Stimulated activated effector memory CD8-positive, alpha-beta T cell treated with anti-CD3 and anti-CD28 coated beads, Interleukin-12 subunit alpha, Interleukin-12 subunit beta, amount 100 ng/mL, for 72 hours (primary cell): ENCODE measurements at places on chromosomes 7 and 10.
A peak's percentile ranks its signal among the peaks of the same experiment; 100 is the strongest.

- DNase-seq = no peak
Measured at GRCh38 chr10:18350340-18350739, 210.1 kb downstream of the CACNB2 start.

DNA sequence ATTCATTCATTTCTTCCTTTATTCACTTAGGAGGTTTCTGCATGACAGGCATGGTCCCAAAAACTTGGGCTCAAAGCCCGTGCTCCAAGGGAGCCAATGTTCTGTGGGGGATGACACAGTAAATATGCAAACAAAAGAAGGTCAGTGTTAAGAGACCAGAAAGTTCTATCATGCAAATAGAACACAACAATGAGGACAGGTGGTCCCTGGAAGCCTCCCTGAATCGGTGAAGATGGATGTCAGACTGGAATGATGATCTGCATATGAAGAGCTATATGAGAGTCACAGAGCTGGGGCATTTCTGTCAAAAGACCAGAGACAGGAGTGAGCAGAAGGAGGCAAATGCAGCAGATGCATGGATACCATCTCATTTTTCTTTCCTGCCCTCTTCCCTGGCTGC, 129.0 kb downstream of the ABCA13 start:
- no peak for DNase-seq

GRCh38 chr7:154438571-154439367, 386.6 kb downstream of the DPP6 start:
- DNase-seq = no peak

DNA sequence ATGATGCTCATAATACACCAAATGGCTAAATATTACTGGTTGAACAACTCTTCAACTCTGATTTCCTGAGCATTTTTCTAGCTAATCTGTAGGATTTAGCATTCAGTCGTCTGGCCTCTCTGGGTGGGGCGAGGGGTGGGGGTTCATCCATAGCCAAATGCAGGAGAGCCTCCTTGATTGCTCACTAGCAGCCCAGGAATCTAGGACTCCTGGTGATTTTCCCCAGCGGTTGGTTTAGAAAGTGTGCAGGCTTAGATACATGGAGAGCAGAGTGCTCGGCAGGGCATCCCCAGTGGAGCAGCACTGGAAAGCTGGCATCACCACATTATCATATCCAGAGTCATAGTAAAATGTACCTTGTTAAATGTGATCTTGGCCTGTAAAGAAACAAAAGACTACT, 136.1 kb downstream of the DYNC1I1 start:
- DNase-seq = no peak

DNA sequence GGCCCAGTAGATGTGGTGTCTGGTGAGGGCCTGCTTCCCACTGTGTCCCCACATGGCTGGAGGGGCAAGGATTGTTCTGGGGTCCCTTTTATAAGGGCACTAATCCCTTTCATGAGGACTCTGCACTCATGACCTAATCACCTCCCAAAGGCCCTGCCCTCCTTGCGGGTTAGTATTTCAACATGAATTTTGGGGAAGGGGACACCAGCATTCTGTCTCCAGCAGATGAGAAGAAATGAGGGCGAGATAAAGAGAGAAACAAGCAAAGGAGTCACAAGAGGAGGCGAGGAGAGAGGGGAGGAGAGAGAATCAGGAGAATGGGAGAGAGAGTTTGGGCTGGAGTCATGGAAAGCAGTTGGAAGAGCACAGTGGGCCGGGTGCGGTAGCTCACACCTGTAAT, 83.7 kb downstream of the C10orf105 start:
- DNase-seq = no peak

GRCh38 chr7:1843921-1844335, 173.9 kb downstream of the ELFN1 start:
- DNase-seq = no peak

GRCh38 chr7:113087071-113087998, 708 bp upstream of the GPR85 start:
- no peak for DNase-seq

DNA sequence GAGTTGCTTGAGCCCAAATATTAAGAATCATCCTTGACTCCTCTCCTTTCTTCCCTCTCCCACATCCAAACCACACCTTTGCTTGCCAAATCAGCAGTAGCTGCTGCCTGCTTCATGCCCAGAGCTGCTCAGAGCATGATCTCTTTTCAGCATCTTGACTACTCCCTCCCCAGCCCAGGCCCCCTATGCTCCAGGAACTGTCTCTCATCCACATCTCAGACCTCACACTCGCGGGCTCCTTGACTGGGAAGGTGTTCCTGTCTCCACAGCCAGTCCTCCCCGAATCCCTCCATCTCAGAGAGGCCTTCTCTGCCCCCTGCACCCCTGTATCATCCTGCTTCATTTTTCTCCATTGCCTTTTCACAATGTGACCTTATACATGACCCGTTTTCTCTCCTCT, 157.0 kb downstream of the DNAJB6 start:
- DNase-seq = no peak

GRCh38 chr10:33345236-33345635, 10.8 kb upstream of the NRP1 start:
- DNase-seq = no peak

DNA sequence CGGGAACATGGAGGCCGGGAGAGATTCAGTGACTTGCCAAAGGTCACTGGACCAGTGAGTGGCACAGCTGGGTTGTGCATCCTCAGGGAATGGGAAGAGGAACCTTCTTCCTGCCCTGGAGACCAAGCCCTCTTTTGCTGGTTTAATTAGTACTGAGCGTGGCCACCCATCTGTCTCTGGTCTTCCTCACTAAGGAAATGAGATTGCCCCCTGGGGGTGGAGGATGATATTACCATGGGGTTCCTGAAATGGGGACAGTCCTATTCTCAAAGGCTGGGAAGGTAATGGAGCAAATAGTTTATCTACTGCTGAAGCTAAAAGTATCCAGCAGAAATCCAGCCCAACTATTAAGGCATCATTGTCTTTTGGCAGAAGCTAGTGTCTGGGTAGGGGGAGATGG, 98.6 kb upstream of the FGFR2 start:
- DNase-seq = no peak

DNA sequence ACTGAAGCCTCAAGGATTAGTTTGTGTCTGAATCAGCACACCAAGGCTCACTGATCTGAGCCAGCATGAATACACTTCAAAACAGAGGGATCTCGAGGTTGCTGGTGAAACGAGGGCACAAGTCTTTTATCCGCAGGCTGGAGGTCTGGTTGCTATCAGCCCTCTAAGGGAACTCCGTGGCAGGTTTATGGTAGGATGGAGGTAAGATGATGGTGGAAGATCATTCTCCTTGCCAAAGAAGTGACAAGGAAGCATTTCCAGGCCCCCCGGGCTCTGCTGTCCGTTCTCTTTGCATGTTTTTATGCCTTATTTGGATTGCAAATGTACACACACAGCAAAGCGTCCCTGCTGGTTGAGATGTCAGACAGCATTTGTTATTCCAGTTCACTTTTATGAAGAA, 268.3 kb downstream of the ARHGAP12 start:
- DNase-seq = no peak

DNA sequence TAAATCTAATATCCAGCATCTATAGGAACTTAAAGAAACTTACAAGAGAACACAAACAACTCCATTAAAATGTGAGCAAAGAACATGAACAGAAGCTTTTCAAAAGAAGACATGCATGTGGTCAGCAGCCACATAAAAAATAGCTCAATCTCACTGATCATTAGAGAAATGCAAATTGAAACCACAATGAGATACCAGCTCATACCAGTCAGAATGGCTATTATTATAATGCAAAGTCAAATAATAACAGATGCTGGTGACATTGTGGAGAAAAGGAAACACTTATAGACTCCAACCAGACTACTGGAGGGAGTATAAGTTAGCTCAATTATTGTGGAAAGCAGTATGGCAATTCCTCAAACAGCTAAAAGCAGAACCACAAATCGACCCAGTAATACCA, 1314.5 kb downstream of the XPNPEP1 start:
- no peak for DNase-seq

DNA sequence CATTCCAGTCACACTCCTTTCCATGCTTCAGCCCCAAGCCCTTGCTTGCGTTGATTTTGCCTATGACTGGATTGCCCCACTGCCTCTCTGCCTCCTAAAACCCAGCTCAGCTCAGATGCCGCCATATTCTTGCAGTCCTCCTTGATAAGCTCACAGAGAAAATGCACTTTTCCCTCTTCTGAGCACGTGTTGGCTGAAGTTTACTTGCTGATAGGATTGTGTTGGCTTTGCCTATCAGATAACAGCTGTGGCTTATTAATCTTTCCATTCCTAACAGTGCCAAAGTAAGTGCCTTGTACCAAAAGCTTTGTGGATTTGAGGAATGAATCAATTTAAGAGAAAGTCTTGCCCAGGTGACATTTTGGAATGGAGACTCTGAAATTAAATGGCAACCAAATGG, 249.2 kb downstream of the PHTF2 start:
- no peak for DNase-seq

- no peak for DNase-seq
Measured at GRCh38 chr10:24114556-24114955, 94.4 kb upstream of the KIAA1217 start.

DNA sequence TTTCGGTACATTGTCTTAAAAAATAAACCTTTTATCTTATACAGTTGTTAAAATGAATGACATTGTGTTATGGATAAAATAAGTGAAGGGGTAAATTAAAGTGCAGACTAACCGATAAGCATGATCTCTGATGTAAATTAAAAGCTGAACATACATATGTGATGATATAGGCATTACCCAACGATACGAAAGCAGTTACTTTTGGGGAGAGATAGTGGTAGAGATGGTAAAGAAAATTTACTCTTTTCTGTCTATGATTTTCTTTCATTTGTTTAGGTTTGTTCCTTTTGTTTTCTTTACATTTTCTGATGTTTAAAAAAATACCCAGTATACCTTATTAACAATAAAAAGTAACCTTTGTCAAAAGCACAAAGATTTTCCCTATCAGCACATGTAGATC, 6.4 kb downstream of the C1GALT1 start:
- DNase-seq = no peak

- DNase-seq = no peak
Measured at GRCh38 chr7:14754631-14755030, 147.9 kb downstream of the DGKB start.

- no peak for DNase-seq
Measured at GRCh38 chr7:52463341-52463740, 572.1 kb upstream of the POM121L12 start.

- DNase-seq = no peak
Measured at GRCh38 chr7:235576-236395, 43.4 kb downstream of the FAM20C start.

DNA sequence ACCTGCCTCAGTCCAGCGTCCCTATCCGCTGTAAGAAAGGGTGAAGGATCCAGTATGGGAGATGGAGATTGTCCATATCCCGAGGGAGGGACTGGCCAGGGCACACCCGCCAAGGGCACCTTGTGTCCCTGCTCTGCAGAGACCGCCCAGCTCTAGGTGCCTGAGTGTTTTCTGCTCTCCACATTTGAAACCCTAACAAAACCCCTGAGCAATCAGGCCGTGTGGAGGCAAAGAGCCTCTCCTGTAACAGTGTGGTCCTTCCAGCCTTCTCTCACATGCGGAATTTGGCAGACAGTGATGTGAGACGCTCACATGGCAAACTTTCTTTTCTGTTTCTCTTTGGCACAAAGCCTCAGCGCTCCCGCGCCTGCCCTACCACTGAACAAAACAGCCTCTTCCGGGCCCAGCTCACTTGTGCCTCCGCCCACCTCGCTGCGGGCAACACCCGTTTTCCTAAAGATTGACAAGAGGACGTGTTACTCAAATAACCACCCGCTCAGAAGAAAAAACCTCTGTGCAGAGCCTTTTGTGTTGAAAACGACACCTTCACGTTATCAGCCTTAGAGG, 514.8 kb downstream of the DNAJB6 start:
- DNase-seq = peak; percentile 13

- DNase-seq = no peak
Measured at GRCh38 chr10:72206511-72207229, 9.1 kb upstream of the ANAPC16 start.

GRCh38 chr7:146131701-146132100, 15.1 kb downstream of the CNTNAP2 start:
- DNase-seq = no peak

DNA sequence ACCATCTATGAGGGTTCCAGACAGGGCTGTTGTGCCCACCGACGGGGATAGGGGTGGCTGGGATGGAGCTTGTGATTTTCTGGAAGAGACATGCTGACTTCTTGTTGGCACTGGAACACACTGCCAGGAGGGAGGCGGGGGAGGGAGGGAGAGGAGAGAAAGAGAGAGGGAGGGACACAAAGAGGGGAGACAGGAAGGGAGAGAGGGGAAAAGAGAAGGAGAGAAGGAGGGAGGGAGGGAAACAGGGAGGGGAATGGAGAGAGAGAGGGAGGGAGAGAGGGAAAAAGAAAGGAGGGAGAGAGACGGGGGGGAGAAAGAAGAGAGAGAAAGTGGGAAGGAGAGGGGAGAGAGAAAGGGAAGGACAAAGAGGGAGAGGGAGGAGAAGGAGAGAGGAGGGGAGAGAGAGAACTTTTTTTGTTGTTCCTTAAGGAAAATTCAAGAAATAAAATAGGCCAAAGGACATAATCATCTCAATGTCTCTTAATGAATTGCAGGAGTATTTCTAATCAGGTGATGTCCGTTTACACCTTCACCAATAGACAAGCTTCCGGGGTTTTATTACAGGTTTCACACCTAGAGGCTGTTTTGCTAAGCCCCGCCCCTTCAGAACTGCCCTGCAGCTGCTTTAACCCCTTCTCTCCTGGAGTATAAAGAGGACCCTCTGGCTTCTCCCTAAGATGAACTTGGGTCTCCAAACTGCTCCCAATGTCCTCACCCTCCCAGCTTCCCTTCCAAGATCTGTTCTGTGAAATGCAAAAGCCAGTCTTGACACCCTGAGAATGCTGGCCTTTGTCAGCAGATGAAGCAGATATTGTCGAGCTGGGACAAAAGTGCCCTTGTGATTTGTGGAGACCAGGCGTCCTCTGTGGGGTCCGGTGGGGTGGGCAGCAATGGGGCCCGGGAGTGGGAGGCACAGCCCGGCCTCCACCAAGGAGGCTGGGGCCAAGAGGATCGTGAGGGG, 82.0 kb upstream of the GTF2IRD1 start:
- no peak for DNase-seq

GRCh38 chr7:114889646-114890285, 32.1 kb upstream of the MDFIC start:
- no peak for DNase-seq

GRCh38 chr10:86609920-86610319, 44.4 kb upstream of the OPN4 start:
- DNase-seq = no peak

- no peak for DNase-seq
Measured at GRCh38 chr10:3452683-3453361, 280.2 kb upstream of the PITRM1 start.

GRCh38 chr7:4169455-4169854, 512.6 kb upstream of the FOXK1 start:
- DNase-seq = no peak

DNA sequence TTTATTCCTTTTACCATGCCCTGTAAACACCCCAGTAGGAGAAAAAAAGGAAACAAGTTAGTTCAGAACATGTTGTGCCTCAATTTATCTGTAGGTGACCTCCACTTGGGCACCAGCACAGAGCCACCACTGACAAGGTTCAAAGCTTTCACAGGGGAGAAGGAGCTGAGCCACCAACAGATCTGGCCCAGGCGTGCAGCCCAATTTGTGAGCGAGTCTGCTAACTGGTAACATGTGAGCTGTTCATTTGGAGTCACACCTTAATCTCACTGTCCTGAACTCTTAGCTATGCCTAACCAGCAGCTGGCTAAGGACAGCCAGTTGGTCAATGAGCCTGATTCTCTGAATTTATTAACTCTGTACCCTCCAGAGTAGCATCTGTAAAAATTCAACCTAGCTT, 78.4 kb upstream of the CAMK2B start:
- no peak for DNase-seq
